ENCODE measurements at places on chromosomes 13 and 19. TPM values are rescaled to one million over a fixed set of nuclear protein-coding genes. Genes with fewer than 3 reads are reported as not detected.

Gene MED4
- 55.3 TPM for total RNA-seq

DNA sequence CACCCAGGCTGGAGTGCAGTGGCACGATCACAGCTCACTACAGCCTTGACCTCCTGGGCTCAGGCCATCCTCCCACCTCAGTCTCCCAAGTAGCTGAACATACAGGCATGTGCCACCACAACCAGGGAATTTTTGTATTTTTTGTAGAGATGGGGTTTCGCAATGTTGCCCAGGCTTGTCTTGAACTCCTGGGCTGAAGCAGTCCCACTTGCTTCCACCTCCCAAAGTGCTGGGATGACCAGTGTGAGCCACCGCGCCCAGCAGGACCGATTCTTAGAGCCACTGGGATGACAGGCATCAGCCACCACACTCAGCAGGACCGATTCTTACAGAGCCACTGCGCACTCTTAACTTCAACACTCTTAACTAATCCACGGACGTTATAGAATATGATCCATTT lies 54.9 kb upstream of the RANBP3 start:
- DNase-seq, result peak; percentile 32

- peak; percentile 92 for DNase-seq
Observed at GRCh38 chr19:10315335-10316214, at the start of gene FDX2. Gene FDX2 (minus strand): TSS chr19:10316015. CDS start chr19:10315996, 19 bp downstream.

GRCh38 chr19:18340190-18340989 lies at the start of gene PGPEP1:
Gene PGPEP1 (plus strand): TSS chr19:18340598. CDS start chr19:18340682, 84 bp downstream.
- peak; percentile 76 for DNase-seq
